Activated CD8-positive, alpha-beta memory T cell treated with anti-CD3 and anti-CD28 coated beads for 4 hours (primary cell): ENCODE measurements at places on chromosomes 6 and 20.

- DNase-seq, result no peak
These were observed 1.9 kb downstream of the BCAS1 start for GRCh38 chr20:54068495-54068894.

GRCh38 chr20:38222231-38222922, 38.2 kb downstream of the KIAA1755 start:
- peak; percentile 20 for DNase-seq

GRCh38 chr20:11296951-11297350, 620.7 kb upstream of the BTBD3 start:
- no peak for DNase-seq

- DNase-seq, result no peak
These were observed 7.8 kb upstream of the MUC22 start for GRCh38 chr6:31002471-31002870.

DNA sequence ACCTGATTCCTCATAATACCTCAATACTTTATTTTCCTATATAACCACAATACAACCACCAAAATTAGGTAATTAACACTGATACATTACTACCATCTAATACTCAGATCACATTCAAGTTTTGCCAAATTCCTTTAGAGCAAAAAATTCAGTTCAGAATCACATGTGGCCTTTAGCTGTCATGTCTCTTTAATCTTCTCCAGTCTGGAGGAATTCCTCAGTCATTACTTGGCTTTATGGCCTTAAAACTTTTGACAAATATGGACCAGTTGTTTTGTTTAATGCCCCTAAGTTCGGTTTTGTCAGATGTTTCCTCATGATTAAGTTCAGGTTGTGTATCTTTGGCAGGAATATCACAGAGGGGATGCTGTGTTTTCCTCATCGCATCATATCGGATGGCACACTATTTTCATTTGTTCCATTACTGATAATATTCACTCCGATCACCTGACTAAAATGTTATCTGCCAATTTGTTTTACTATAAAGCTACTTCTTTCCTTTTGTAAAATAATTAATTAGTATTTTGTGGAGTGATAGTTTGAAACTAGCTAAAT, 51.2 kb upstream of the AKIRIN2 start:
- no peak for DNase-seq

DNA sequence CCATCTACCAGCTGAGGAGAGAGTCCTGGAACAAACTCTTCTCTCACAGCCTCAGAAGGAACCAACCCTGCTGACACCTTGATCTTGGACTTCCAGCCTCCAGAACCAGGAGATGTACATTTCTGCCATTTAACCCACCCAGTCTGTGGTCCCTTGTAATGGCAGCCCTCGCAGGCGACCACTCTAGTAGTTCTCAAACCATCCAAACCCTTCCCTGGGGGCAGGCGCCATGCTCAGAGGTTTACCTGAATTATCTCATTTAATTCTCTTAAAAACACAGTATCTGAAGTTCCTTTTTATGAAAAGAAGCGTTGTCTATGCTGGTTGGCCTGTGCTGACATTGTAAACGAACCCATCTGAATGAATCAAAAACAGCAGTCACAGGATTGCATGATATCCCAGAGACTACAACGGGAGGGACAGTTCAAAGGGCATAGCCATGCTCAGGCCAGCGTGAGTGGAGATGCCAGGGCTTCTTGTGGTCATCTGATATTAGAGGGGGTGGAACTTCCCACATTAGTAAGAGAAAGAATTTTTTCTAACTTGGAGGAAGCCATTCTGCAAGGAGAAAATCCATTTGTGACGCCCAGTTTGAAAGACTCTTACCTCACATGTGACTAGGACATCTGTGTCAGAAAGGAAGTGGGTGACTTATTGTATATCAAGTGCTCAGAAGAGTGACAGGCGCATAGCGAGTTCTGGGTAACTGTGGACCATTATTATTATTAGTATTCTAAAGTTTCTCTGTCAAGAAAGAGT, 17.2 kb upstream of the TAGAP start:
- no peak for DNase-seq

GRCh38 chr6:43061861-43062260, 2.4 kb downstream of the KLC4 start:
- no peak for DNase-seq

- no peak for DNase-seq
These were observed 14.5 kb downstream of the TGM2 start for GRCh38 chr20:38150335-38151170.

DNA sequence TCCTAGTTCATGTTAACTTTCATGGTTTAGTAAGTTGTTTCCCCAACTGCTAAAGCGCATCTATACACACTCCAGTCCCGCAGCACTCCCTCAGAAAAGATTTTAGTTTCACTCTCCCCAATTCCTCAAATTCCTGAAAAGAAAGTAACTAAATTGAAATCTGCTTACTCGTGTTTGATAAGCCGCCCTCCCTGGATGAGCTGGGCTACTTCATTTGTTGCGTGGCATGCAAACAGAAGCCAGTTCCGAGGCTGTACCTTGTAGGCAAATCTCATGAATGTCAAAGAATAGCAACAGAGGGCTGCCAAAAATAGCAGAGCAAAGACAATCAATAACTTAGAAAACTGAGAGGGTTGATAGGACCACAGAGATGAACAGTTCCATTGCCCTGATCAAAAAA, 16.9 kb downstream of the MPC1 start:
- no peak for DNase-seq

DNA sequence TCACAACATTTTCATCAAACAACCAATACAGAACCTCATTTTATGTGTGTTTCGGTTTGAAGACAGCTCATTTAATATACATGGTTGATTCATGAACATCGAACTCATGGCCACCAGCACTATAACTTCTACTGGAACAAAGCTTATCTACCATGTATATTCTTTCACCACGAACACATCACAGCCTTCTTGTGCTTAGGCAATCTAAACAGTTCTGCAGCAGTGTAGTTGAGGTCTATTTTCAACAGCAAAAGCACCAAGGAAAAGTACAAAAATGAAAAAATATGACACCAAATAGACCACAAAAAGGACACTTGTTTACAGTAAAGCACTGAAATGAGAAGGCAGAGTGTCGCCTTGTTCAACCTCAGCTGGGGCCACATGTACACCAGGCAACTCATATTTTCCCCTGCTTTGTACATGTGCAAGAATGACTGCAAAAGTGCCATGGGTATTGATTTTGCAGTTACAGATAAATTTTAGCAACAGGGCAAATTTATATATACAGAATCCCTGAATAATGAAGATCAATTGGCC, 25.8 kb upstream of the KCNK5 start:
- no peak for DNase-seq

DNA sequence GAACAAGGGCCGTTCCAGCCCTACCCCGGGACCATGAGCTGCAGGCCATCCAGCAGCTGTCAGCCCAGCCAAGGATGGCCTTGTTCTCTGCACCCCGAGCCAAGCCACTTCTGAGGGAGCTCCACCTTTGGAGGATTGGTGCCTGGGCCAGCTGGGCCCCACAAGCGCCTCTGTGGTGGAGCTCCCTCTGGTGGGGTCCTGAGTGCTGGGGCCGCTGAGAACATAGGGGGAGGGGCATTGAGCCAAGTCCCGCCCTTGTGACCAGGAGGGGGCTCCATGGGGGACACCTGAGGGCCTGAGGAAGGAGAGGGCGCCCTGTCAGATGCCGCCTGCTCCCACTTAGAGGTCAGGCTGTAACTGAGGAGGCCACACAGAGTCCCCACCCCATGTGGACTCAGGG, 43.2 kb downstream of the YTHDF1 start:
- DNase-seq, result no peak

DNA sequence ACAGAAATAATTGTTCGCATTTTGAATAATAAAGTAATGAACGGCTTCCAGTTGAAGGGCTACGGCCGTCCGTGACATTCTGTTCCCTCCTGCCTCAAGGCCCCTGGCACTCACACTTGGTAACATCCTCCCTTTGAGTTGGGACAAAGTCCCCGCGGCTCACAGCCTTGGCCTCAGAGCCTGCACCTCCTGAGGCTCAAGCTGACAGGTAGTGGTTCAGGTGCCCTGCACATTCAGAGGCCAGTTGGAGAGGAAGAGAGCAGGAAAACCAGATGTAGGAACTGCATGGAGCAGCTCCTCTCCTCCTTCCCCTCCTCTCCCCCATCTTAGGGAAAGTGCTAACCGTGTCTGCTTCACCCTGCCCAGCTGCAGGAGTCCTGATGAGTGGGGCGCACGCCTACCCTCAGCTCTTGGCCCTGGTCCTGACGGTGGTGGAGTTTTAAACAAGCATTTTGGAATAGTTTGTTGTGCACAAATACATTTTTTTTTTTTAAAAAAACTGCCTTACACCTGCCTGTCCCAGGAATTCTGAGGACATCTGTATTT, 393.1 kb downstream of the SMOC2 start:
- no peak for DNase-seq

DNA sequence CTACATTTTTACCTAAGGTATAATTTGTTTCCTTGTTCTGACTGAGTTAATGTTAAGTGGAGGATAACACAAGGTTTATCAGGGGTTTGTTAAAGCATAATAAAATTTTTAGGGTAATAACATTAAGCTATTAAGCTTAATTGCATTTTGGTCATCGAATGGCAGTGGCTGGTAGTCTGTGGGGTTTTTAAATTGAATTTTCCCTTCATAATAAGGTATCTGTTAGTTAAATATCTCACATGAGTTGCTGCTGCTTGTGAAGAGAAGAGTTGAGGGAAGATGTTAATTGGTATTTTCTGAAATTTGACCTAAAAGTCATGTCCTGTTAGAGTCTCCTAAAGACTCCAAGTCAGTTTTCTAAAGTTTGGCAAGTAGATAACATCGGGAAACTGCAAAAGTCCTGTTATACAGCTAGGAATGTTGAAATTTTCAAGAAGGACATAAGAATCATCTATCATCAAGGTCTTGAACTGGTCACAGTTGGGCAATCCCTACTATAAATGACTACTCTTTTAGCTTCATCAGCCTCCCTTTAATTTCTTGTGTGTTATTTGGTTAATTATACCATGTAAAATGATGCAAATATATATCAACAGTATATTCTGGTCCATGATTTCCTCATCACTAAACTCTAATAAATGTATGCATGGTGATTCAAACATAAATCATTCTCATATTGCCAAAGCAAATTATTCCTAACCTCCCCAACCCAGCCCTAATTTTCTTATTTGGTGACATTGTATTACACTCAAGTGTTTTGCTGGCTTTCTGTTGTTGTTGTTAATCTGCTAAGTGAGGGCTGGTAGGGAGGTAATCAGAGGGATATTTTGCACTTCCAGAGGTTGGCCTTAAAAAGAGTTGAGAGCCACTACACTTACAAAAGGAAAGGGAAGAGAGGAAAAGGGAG, 64.0 kb downstream of the MAP3K5 start:
- DNase-seq, result no peak

DNA sequence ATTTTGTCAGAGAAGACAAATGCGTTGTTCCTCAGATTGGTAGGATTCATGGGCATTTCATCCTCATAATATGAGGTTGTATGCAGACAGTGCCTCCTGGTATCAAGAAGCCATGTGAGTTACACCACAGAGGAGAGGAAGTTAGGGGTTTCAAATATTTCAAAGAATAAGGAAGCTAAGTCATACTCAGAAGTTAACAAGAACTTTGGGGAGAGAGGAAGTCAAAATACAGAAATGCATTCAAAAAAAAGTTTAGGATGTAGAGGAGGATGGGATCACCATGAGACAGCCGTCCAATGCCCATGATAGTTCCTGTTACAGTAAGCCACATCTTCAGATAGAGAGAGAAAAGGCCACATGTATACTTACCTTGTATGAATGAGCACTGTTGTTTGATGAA, 22.3 kb downstream of the HLA-DOB start:
- no peak for DNase-seq

GRCh38 chr20:23332467-23332866, 18.1 kb upstream of the NXT1 start:
- no peak for DNase-seq

- DNase-seq, result no peak
These were observed 3.6 kb downstream of the ADAM33 start for GRCh38 chr20:3678198-3678597.

DNA sequence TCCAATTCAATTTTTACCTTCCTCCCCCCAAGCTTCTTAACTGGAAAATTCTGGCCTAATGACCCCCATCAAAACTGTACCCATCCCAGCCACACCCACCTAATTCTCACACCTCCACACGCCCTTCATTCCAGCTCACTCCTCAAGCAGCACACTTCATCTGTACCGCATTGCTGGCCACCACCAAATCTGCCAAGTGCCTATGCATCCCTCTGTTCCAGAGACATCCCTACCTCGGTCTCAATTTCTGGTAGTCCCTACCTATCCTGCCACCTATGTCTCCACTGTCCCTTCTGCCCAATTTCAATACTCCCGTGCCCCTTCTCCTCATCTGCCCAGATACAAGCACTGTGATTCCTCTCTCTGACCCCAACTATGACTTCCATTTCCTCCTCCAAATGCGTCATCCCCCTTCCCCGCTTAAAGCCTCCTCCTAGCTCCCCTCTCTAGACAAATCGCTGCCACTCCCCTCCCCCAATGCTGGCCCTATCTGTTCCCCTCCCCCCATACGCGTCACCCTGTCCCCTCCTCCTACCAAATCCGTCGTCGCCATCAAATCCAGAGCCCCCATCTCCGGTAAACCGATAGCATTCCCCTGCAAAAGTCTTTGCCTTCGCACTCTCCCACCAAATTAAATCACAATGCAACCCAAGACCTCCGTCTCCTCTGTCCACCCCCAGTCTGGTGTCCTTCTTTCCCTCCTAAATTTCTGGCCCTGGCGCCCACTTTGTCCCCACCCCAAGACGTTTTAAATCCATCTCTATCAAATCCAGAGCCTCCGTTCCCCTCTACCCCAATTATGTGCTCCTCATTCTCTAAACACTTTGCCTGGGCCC, 1.2 kb downstream of the MTCH1 start:
- no peak for DNase-seq

- no peak for DNase-seq
These were observed 746.8 kb downstream of the CBLN4 start for GRCh38 chr20:55258559-55258958.

DNA sequence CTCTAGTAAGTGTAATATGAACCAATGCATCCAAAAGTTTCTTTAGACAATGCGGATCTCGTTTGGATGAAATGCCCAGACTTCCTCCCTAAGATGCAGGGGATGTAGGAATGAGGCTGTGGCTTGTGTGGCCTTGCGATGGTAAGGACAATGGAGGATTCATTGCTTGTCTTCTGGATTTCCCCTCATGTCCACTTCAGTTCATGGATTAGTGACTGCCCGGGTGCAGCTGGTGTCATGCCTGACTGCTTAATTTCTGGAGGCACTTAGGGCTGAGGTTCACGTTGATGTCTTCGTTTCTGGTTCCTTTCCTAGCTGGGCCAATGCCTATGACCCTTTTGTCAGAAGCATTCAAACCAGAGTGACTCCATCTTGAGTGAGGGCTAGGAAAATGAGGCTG, 93.8 kb downstream of the SCP2D1 start:
- DNase-seq, result no peak

GRCh38 chr20:58646703-58647102, 4.4 kb upstream of the STX16 start:
- DNase-seq, result no peak

- no peak for DNase-seq
These were observed 3.4 kb upstream of the HELZ2 start for GRCh38 chr20:63577317-63577894.

GRCh38 chr6:65052626-65053025, 654.4 kb downstream of the EYS start:
- no peak for DNase-seq

- no peak for DNase-seq
These were observed at the start of gene C2 for GRCh38 chr6:31927242-31927862. Gene C2, plus strand, starts transcription at chr6:31927717. Its CDS starts 36 bp downstream, at chr6:31927753.
